ENCODE measurements at places on chromosomes 11 and 22.

DNA sequence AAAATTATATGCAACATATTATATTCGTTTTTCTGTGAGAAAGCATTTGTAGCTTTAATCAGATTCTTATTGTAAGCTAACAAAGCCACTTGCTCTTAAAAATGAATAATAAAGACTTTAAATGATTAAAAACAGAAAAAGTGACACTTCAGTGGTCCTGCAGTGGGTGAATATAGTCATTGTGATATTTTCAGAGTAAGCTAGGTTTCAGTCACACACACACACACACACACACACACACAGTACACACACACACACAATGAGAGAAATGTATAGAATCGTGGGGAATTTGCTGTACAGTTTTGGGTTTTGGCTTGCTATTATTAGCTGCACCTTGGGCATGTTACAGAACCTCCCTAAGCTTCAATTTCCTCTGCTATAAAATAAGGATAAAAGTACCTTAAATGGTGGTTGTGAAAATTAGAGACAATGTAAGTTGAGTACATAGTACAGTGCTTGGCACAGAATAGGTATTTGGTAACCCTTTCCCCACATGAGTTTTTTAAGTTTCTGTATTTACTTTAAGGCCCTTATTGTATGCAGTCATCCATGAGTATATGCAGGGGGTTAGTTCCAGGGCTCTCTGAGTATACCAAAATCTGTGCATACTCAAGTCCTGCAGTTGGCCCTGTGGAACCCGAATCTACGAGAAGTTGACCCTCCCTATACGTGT is 39.8 kb downstream of the CSTPP1 start:
- DNase-seq = no peak

GRCh38 chr11:56849852-56850251 is 101.4 kb upstream of the OR9G4 start:
- no peak for DNase-seq

DNA sequence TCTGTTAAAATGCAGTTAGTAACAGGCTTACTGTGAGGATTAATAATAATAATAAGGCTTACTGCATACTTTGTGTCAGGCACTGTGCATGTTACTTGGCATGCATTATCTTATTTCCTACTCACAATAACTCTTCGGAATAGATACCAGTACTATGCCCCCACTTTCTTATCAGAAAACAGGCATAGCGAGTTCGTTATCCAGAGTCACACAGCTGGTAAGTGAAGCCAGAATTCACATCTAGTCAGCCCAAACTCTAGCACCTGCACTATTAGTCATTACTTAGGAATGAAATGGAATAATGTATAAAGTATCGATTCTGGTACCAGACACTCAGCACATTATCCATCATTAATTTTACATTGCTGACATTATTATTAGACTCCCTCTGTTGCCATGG is 155.7 kb upstream of the BLID start:
- no peak for DNase-seq

- peak; percentile 83 for DNase-seq
Observed at GRCh38 chr11:108973402-108974162, 308.7 kb downstream of the DDX10 start.

- DNase-seq = peak; percentile 13
Observed at GRCh38 chr11:128575961-128576350, 11.4 kb downstream of the ETS1 start.

- no peak for DNase-seq
Observed at GRCh38 chr11:29989174-29989970, 27.5 kb downstream of the KCNA4 start.

GRCh38 chr11:61034704-61035525 is 63.4 kb downstream of the CD6 start:
- DNase-seq = no peak

- peak; percentile 35 for DNase-seq
Observed at GRCh38 chr11:34065505-34066203, 14.1 kb downstream of the CAPRIN1 start.

DNA sequence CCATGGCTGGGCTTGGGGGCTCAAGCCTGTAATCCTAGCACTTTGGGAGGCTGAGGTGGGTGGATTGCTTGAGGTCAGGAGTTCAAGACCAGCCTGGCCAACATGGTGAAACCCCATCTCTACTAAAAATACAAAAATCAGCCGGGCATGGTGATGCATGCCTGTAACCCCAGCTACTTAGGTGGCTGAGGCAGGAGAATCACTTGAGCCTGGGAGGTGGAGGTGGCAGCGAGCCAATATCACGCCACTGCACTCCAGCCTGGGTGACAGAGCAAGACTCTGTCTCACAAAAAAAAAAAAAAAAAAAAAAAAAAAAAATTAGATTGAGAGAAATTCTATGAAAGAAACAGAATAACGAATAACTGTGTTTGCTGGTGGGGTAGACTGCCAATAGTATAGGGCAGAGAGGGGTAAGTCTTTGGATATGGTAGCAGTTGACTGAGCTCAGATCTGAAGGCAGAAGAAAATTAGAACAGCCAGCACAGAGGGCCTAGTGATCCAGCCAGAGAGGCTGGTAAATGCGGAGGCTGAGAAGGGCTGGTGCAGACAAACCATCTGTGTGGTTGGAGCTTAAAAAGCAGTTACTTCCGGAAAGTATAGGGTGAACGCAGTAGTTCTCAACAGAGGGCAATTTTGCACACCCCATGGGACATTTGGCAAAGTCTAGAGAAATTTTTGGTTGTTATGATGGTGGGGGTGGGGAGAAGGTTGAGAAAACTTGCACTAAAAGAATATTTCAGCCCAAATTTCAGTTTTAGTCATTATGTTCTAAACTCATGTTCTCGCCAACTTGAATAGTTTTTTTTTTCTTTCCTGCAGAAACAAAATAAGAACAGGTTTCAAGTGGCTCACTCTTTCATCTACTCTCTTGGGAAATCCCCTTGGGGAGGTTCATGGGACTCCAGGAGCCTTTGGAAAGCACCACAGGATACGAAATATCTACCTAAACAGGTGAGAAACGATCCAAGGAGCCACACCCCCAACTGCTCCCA is 1.6 kb upstream of the HORMAD2 start:
- no peak for DNase-seq

DNA sequence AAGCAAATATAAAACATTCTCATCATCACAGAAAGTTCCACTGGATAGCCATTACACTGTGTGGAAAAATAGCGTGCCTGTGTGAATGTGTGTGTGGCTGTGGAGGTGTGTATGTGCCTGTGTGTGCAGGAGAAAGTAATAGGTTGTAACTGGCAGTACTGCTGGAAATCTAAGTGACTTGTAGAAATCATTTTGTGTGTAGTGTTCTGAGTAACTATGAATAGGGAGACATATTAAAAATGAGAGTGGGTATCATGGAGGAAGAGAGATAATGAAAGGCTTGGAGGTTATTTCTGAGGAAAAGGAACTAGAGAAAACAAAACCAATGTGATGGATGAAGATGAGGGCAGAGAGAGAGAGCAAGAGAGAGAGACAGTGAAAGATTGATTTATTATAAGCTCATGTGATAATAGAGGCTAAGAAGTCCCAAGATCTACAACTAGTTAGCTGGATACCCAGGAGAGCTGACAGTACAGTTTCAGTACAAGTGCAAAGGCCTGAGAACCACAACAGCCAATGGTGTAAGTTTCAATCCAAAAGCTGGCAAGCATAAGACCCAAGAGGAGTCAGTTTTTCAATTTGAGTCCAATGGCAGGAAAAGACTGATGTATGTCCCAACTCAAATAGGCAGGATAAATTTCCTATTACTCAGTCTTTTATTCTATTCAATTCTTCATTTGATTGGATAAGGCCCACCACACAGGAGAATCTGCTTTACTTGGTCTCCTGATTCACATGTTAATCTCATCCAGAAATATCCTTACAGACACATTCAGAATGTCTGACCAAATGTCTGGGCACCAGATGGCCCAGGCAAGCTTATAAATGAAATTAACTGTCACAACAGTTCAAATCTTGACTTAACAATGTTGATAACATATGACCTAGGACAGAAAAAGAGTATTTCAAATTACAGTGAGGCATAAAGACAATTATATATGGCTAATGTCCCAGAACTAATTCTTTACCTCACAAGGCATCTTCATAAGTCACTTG is 14.9 kb downstream of the KBTBD3 start:
- DNase-seq = no peak

- peak; percentile 35 for DNase-seq
Observed at GRCh38 chr11:47394322-47395222, 13.8 kb upstream of the SLC39A13 start.

GRCh38 chr11:114260077-114260476 is 36.1 kb upstream of the NNMT start:
- no peak for DNase-seq

DNA sequence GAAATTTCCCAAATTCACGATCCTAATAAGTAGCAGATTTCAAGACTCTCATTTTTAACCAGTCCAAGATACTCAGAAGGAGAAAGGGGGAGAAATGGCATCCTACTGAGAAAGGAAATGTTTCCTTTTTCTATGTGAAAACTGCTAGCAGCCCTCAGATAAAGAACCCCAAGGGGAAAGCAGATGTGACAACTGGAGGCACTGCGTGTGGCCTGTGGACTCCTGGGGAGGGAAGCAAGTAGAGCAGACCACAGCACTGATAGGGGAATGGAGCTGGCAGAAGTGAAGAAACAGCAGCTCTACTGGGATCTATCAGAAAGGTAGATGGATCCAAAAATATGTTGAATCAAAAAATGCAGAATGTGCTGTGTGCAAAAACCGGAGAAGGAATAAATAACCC is 239.7 kb upstream of the API5 start:
- DNase-seq = no peak

DNA sequence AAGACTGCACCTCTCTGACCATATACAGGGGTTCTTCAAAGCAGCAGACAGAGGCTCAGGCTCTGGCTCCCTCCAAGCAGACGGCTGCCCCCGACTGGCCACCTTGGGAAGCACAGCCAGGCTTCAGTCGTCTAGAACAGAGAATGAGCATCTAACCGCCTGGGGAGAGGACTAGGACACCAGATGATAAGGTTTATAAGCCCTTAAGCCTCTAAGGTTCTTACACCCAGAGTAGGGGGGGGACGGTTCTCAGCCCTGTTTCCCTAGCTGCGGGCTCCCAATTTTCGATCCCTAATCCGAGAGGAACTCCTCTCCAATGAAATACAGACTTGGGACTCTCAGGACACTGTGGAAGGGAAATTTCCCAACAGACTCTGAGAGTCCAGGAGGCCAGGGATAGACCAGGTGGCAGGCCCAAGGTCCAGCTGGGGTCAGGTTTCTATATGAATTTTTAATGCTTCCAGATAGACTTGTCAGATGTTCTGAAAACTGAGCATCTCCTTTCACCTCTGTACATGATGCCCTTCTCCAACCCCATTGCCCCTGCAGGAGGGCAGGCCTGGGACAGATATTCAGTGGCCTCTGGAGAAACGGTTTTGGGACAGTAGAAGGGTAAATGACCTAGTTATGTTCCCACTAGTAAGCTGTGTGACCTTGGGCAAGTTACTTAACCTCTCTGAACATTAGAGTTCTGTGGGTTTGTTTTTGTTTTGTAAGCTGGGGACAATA is 20.2 kb downstream of the RTN4RL2 start:
- peak; percentile 39 for DNase-seq

- DNase-seq = no peak
Observed at GRCh38 chr22:39703928-39704639, 133.5 kb downstream of the CACNA1I start.

DNA sequence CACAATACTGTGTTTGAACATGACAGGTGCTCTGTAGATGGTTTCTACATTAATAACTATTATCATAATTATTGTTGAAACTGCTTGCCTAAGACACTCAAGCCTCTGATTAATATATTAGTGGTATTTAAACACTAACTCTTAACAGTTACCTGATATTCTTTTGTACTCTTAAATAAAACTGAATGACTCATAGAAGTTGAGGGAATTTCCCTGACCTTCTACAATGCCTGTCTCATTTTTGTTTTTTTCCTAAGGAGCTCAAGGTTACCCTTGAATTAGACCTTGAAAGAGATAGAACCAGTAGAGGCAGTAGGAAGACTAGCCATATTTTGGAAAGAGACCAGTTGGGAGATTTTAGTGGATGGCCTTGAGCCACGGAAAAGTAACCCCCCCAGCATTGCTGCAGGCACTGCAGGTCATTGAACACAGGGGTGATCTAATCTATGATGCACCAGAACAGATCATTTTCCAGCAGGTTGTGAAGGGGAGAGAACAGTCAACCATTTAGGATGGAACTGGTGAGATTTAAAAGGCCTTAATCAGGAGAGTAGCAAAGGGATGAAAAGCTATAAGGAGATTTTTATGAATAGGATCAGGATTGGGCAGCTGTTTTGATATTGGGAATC is 148.3 kb downstream of the PGR start:
- no peak for DNase-seq

- DNase-seq = no peak
Observed at GRCh38 chr22:28021998-28022660, 103.1 kb upstream of the PITPNB start.

DNA sequence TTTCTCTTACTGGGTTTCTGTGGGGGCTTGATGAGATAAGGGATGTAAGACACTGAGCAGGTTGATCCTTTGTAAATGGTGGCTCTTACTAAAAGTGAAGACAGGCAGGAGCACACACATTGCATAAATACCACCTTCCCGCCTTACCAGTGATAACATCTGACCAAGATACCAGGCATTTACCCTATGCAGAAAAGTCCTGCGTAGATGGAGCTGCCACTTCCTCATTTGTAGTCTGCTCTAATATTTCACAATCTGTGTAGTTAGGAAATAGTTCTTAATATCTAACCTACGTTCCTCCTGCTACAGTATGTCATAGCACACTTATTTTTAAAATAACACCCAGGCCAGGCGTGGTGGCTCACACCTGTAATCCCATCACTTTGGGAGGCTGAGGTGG is 23.9 kb upstream of the SWAP70 start:
- no peak for DNase-seq

- DNase-seq = no peak
Observed at GRCh38 chr11:7077101-7077500, 11.7 kb upstream of the RBMXL2 start.

DNA sequence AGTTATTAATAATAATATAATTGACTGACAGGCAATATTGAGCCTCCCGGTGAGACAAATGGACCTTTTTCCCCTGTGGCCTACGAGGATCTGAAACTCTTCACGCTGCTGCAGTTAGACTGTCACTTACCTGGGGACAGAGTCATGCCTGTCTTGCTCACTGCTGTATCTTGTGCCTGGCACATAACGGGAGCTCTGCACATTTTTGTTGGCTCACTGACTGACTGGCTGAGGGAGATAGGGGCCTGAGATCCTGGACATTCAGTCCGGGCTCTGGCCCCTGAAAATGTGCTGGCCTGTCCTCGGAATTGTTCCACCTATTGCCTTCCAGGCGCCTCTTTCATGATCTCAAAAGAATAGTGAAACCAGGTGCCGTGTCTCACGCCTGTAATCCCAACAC is 743 bp upstream of the CD3D start:
- no peak for DNase-seq

DNA sequence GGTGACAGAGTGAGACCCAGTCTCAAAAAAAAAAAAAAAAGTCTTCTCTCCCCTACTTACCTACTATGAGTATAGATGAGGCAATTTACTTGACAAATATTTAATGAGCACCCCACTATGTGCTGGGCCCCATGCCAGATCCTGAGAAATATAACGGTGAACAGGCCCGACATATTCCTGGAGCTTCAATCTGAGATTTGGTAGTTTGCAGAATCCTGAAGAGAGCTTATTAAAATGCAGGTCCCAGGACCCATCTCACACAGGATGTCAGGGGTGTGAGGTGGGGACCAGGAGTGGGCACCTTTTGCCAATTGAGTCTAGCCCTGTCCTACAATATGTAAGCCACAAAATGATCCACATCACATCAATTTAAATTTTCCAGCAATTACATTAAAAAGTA is 44.0 kb downstream of the KCNJ4 start:
- DNase-seq = no peak

Measured in astrocyte of the spinal cord (primary cell).